ENCODE measurements at places on chromosomes 6 and 20.

GRCh38 chr20:23222531-23223200 lies 127.9 kb upstream of the NXT1 start:
- no peak for DNase-seq

DNA sequence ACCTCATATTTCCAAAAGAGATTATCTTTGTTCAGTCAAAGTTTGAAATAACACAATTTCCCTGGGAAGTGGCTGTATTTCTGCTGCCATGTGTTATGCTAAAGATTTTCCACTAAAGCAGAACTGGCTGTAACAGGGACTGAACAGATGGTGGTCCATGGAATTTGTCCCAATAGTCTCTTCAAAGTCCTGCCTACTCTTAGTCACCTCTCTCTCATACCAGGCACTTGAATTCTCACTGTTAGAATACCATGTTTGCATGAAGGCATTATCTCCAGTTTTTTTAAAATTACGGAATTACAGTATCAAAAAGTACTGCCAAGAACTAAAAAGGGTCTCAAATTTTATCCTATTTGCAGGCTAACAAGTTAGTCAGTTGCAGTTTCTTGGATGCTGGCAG lies 105.0 kb upstream of the HDDC2 start:
- DNase-seq: no peak

DNA sequence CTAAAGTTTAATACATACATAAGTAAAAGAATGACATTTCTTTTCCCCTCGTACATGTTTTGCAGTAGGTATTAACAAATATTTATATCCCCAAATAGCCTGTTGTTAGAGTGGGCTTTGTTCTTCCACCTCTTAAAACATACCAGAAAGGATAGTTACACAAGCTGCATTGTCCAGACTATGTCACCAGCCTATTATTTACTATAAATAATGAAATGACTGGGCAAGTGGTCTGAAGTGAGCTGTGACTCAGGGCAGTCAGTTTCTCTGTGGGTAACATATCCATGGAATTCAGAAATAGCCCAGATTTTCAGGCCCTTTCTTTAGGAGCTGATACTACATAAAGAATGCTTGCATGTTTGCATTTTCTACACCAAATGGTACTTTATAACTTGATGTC lies 60.1 kb downstream of the FUT9 start:
- no peak for DNase-seq

GRCh38 chr6:163720005-163720404 lies 305.5 kb downstream of the QKI start:
- no peak for DNase-seq

GRCh38 chr6:39653612-39654011 lies 71.6 kb downstream of the KIF6 start:
- DNase-seq: no peak

DNA sequence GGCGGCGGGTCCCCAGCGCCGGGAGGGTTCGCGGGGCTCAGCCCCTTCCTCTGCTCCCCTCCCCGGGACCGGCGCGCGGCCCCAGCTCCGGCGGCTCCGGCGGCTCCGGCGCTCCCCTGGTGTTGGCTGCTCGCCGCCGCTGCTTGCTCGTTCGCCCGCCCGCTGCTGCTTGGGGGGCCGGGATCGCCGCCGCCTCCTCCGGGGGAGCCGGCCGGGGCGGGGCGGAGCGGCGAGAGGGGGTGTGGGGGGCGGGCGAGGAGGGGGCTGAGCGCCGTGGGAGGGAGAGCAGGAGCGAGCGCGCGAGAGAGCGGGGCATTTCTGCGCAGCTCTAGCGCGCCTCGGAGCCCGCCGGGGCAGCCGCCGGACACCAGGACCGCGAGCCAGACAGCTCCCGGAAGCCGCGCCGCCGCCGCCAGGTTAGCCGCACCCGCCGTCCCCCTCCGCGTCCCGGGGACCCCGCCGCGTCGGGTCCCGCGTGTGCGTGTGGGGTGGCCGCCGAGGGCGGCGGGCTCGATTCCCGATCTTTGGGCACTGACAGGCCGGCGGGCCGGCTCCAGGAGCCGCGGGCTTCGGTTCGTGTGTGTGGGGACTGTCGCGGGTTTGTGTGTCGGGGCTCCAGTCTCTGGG lies 62.0 kb upstream of the EPB41L1 start:
- DNase-seq: peak; percentile 21

DNA sequence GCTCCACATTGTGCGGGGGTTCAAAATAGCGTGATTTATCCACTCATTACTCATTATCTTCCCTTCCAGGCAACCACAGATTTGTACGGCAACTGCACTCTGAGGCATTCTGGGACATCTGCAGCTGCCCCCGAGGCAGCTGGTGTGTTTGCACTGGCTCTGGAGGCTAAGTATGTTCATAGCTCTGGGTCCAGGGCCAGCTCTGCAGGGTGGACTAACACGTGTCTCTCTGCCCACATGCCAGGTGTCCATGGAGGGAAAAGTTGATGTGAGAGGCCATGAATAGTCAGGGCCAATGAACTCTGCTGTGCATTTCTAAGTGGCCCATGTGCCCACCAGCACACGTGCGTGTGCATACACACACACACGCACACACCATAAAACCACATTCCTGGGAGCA lies 74.9 kb downstream of the BFSP1 start:
- DNase-seq: no peak

- no peak for DNase-seq
These were observed 14.2 kb upstream of the FAM162B start for GRCh38 chr6:116779573-116780164.

GRCh38 chr6:167906899-167907298 lies 80.2 kb downstream of the AFDN start:
- DNase-seq: no peak

GRCh38 chr6:138115877-138116660 lies 8.8 kb upstream of the PERP start:
- DNase-seq: peak; percentile 42

GRCh38 chr6:32337186-32337805 lies 34.4 kb downstream of the TSBP1 start:
- no peak for DNase-seq

GRCh38 chr6:16964553-16965499 lies 137.0 kb upstream of the STMND1 start:
- peak; percentile 74 for DNase-seq

DNA sequence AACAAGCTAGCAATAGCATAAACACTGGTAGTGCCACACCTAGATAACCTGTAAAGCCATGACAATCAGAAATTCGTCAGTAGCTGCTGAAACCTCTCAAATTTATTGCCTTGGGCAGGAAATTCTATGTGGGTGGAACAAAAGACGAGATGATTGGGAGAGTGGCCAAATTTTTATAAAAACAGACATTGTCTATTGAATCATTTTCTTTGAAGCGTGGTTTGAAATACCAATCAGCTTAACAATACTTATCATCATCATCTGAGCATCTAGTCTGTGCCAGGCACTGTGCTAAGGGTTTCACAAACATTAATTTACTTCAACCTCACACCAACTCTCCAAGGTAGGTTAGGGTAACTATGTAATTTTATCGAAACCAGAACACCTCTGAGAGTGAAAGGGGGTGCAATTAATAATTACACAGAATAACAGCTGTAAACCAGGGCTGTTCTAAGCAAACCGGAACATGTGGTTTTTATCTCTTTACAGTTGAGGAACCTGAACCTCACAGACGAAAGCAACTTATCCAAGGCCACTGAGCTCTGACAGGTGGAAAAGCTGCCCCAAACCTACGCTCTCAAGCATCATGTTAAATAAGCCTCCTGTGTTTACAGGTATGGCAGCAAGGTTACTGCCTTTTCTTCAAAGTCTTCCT lies 43.4 kb downstream of the NHSL1 start:
- DNase-seq: no peak

DNA sequence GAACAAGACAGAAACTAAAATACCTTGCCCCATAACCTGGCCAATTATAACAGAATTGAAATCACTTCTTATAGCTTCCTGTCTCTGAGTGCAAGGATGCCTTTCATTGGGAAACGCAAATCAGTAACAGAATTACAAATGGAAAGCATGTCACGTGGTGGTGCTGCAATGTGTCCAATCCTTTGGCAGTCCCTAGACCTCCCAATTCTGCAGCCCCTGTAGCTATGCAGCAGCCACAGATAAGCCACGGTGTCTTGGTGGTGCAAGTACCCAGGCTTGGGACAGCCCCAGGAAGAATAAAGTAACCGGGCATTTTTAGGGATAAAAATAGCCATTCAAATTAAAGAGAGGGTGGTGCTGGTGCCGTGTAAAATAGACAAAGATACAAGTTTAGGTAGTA lies 134.6 kb upstream of the CCN2 start:
- no peak for DNase-seq

GRCh38 chr20:56316051-56316450 lies 42.7 kb upstream of the FAM210B start:
- no peak for DNase-seq

GRCh38 chr6:158567152-158567551 lies 7.3 kb downstream of the TMEM181 start:
- DNase-seq: no peak

GRCh38 chr6:39599973-39600372 lies 125.2 kb downstream of the KIF6 start:
- no peak for DNase-seq

GRCh38 chr6:55868771-55869479 lies 6.5 kb downstream of the BMP5 start:
- no peak for DNase-seq
